ENCODE measurements at places on chromosomes 5 and 9.

- ATAC-seq, result no peak
Observed at GRCh38 chr5:2912741-2913140, 161.3 kb upstream of the IRX2 start.

DNA sequence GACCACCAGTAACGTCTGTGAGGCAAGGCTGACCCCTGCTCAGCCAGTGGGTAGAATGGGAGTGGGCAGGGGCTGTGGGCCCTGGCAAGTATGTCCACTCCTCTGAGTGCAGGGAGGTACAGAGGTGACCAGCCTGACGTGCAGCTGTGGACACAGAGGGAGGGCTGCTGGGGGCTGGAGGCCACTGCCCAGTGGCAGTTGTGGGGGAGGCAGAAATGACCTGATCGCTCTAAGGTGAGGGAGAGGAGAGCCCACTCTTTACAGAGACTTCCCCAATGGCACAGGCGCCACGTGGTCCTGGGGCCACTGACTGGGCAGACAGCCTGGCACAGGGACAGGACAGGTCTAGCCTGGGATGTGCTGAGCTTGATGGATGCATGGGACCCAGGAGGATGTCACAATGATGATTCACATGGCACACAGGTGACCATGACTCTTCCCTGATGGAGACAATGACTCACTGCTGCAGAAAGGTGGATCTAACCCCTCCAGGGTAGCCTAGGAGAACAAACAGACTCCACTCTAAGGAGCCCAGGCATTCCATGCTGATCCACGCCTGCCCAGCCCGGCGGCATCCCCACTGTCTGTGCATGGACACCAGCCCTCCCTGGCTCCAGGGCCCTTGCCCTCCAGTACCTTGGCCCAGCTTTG is 7.7 kb downstream of the LPCAT1 start:
- no peak for ATAC-seq

DNA sequence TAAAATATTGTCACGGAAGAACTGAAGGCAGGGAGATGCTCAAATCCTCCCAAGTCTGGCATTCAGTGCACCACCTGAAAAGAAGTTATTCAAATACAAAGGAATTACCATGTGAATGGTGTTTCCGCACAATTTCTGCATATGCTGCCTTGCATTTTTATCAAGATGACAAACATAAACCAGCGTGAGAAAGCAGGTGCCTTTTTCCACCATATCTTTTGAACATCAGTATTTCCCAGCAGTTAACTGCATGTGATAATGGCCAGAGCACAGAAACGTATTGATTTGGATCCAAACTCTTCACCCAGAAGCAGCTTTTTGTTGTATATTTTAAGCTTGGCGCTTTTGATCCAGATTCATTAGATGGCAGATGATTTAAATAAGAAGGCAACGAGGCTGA is 808.0 kb downstream of the TLE1 start:
- no peak for ATAC-seq

GRCh38 chr9:73173557-73174329 is 22.1 kb downstream of the ANXA1 start:
- ATAC-seq, result no peak

DNA sequence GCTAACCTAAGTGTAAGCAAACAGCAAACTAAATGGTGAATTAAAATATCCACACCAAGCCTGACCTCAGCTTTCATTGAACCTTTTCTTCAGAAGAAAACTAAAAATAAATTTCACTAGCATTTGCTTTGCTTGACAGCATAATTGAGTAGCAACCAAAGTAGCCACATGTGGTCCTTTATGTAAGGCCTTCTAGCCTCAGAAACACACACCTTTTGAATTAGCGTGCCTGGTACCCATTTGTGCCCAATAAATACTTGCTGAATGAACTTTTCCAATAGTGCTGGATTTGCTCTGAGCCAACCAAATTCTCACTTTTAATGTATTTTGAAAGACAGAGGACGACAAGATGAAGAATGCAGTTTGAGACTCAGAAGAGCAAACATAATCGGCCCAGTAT is 2.1 kb upstream of the NIPBL start:
- ATAC-seq, result no peak

DNA sequence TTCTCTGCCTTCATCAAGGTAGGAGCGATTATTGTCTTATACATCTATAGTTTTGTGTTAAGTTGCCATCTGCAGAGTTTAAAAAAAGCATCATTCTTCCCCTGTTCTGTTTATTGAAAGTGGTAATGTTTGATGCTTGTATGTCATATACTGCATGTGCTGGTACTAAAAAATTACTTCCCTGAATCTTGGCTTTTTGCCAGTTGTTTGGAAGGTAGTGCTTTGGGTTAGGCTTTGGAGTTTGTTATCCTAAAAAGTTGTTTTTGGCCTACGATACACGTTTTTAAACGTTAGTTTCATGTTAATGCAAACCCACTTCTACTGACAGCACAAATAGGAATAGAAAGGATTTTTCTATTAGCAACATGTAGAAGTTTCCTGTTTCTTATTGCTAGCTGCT is 158.3 kb downstream of the GIN1 start:
- ATAC-seq, result no peak

DNA sequence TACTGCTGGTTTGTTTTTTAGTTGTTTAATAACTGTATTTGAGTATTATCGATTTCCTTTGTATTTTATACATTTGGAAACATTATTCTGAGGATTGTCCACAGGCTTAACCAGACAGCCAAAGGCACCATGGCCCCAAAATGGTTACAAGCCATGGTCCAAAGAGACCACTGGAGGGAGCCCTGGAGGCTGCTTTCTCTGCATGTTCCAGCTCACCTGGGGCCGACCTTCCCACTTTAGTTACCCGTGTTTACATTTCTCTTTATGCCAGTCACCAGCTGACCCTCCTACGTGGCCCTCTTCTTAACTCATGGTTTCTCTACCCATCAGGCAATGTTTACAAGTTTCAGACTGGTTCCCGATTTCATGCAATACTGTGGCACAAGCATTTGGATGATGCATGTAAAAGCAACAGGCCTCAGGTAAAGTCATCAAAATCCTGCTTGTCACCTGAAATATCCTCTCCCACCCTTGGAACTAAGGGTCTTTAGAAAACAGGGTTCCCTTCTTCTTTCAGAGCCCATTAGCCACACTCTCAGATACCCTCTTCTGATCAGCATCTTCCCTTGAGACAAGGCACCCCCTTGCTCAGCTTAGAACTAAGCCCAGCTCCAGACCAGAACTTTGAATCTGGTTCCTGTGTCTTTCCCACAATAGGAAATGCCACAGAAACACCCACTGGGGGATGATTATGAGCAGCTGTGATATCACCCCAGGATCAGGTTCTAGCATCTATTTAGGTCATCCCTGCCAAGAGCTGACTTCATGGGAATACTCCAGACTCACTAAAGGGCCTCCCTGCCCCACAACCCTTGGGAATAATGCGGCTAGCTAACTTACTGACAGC is 49.9 kb upstream of the GARNL3 start:
- ATAC-seq, result peak; percentile 54
